ENCODE measurements at places on chromosomes 1 and 21.
A peak's percentile ranks its signal among the peaks of the same experiment; 100 is the strongest.

- DNase-seq, result no peak
These were observed 24.8 kb downstream of the LYPD8 start for GRCh38 chr1:248730507-248731335.

- DNase-seq, result no peak
These were observed 210.4 kb upstream of the VAMP3 start for GRCh38 chr1:7560601-7561181.

GRCh38 chr1:212101251-212101650 is 65.7 kb downstream of the DTL start:
- no peak for DNase-seq

GRCh38 chr1:164466429-164466828 is 92.6 kb upstream of the PBX1 start:
- no peak for DNase-seq

DNA sequence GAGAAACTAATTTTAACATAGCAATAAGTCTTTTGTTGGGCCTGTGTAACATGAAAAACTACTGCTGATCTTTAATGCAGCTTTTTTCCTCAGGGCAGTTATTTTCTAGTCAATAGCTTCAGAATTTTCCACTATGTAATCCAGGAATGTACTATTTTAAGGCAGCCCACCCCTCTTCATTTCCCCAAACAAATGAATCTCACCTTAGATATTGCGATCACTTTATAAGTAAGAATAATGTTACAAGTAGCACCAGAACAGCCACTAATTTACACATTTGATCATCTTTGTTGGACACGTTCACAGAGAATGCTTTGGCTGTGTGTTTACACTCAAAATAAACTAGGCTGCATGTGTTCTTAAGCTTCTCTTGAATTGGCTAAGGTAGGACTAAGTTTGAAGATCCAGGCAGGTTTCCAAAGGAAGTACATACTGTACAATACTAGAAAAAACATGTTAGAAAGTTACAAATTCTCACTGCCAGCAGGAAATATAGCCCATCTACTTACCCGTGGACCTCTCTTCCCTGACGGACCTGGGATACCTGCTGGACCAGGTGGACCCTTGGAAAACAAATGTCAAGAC is 41.7 kb downstream of the COL24A1 start:
- no peak for DNase-seq

- DNase-seq, result no peak
These were observed 41.5 kb upstream of the SRSF10 start for GRCh38 chr1:24021403-24022266.

DNA sequence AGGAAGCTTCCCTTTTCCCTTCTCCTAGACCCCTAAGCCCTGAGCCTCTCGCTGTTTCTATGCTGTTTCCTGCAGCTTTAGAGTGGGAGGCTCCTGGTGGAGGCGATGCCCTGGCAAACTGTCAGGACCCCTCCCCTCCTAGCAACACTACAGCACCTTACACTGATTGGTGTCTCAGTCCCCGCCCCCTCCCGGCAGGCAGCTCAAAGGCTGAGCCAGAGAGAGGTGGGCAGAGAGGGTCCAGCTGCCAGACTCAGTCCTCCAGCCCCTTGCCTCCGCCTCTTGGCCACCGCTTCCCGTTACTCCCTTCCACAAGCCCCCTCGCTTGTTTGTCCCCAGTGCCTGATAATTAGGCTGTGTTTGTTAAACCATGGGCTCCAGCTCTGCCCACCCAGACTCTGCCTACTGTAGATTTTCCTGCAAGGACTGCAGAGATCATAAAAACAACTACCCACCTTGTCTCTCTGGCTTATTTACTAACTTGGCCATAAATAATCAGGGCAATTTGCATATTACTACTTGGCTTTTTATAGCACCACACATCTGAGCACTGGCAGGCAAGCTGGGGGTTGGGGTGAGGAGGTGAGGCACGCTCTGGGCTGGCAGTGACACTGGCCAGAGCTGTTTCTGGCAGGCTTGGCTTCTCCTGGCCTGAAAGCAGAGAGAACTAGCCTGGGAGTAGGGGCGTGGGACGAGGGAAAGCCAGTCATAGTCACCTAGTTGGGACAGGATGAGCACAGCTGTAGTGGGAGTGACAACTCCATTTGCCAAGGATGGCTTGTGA is 107.5 kb downstream of the CSMD2 start:
- no peak for DNase-seq

- DNase-seq, result no peak
These were observed 2.7 kb upstream of the KIF21B start for GRCh38 chr1:201026234-201026633.

- peak; percentile 51 for DNase-seq
These were observed 826 bp downstream of the LAPTM5 start for GRCh38 chr1:30756545-30757351.

GRCh38 chr1:172002725-172003345 is 161.5 kb downstream of the DNM3 start:
- DNase-seq, result no peak

All from stimulated activated CD8-positive, alpha-beta memory T cell treated with anti-CD3 and anti-CD28 coated beads, Interleukin-2, amount 100 ng/mL, for 1 hour (primary cell).